ENCODE measurements at places on chromosomes 12 and 14.

GRCh38 chr12:9940375-9940774 is 8.2 kb upstream of the CLEC2A start:
- DNase-seq: no peak

DNA sequence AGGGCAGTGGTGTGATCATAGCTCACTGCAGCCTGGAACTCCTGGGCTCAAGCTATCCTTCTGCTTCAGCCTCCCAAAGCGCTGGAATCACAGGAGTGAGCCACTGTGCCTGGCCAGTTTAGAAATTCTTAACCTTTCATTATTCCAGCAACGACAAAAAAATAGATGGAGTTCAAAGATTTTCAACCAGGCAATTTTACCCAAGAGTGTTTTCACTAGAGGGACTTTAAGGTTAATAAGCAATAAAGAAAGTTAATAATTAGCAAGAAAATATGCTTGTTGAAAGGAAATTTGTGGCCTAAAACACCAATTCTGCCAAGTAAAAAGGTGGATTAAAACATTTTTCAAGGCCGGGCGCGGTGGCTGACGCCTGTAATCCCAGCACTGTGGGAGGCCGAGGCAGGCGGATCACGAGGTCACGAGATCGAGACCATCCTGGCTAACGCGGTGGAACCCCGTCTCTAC is 14.8 kb downstream of the CDKL1 start:
- DNase-seq: no peak

DNA sequence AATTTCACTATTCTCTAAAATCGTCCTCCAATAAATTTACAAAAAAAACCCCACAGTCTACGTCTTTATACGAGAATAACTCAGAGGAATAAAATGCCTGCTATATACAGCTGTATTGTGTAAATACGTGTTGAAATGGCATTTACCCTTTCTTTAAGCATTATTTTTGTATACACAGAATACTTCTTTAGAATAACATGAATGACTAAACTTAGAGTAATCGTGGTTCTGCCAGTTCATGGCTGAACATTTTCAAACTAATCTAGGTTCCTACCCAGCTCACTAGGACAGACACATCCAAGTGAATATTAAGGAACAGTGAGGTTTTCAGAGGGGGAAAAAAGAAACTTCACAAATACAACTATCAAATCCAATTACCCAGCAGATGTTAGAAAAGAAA is 24.6 kb downstream of the DICER1 start:
- no peak for DNase-seq

- no peak for DNase-seq
These were observed 205.2 kb upstream of the TMEM260 start for GRCh38 chr14:56374421-56374820.

GRCh38 chr14:21048638-21049037 is 6.5 kb downstream of the RNASE7 start:
- no peak for DNase-seq

- no peak for DNase-seq
These were observed 266.2 kb downstream of the RAD51B start for GRCh38 chr14:68085742-68086141.

DNA sequence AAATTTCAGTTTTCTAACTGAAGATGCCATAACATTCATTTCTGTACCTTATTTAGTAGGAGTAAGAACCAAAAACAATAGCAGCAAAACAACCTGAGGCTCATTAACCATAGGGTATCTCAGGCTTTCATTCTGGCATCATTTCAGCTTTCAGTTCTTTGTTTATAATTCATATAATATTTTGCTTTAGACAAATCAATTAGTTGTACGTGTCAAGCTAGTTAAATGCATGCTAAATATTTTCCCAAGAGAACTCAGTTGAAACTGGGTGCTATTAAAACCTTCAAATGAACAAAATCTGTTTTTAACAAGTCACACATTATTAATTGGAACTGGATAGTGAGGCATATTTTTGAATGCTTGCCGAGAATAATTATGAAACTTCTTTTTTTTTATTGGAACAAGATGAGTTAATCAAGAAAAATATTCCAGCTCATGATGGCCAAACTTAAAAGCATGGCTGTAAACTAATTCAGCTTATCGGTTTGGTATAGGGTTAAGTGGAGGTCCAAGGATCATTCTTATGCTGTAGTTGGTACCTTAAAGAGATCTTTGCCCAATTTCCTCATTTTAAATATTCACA is 442.7 kb downstream of the BTG1 start:
- no peak for DNase-seq

DNA sequence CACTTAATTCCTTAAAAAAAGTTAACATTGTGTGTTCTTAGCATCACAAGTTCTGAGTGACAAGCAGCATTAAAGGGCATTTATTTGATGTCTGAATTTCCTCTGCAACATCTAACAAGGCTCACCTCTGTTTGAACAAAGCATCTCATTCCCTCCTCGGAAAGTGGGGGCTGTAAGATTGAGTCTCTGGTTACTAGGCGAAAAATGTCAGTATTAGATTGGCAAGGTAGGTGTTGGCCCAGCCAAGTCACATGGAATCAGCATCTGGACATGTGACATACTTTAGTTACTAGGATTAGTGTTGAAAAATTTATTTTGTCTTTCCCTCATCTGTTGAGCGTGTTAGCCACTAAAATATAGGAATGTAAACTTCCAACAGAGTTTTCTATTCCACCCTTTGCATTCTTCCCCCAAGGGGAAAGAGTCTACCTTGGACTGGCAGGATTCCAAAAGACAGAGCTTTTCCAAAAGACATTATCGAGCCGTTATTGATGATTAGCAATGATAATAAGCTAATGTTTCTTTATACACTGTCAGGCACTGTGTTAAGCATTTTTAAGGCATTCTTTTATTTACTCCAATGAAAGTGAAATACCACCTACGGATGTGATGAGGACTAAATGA is 194.9 kb upstream of the BTG1 start:
- no peak for DNase-seq

DNA sequence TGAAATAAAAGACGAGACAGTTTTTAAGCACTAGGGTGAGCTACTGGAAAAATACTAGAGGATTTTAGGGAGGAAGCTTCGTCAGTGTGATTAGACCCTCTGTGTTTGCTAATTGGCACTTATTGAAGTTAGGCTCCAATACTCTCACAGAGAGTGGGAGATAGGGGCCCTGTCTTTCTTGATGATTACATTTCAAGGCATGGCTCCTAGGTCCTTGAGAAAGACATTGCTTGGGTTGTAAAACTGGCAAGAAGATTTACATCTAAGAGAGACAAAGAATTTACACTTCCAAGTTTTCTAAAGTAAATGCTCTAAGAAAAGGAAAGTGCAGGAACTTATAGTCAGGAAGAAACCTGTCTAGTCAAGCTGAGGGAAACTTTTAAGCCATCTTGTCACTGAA is 183.2 kb downstream of the C12orf50 start:
- DNase-seq: no peak

- no peak for DNase-seq
These were observed 52.9 kb downstream of the APOBEC1 start for GRCh38 chr12:7612851-7613250.

- DNase-seq: no peak
These were observed 824 bp downstream of the CCDC177 start for GRCh38 chr14:69573831-69574262.

DNA sequence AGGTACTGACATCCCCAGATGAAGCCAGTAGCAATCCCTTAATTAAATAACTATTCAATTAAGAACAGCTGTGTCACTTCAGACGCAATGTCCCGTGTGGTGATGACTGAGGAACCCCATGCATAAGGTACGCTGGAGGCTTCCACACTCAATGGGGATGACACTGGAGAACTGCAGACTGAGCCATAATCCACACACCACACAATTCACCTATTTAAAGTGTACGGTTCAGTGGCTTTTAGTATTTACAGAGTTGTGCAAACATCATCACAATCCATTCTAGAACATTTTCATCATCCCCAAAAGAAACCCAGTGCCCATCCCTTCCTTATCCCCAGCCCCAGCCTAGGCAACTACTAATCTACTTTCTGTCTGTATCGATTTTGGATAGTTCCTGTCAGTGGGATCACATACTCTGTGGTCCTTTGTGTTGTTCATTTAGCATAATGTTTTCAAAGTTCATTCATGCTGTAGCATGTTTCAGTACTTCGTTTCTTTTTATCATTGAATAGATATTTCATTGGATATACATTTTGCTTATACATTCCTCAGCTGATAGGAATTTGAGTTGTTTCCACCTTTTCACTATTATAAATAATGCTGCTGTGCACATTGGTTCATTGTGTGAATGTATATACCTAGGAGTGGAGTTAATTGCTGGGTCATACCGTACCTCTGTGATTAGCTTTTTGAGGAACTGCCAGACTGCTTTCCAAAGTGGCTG is 61.1 kb downstream of the NINJ2 start:
- DNase-seq: no peak

- DNase-seq: no peak
These were observed 138.7 kb upstream of the E2F7 start for GRCh38 chr12:77204083-77204482.

- DNase-seq: no peak
These were observed 8.8 kb upstream of the TRAF3 start for GRCh38 chr14:102768223-102769048.

DNA sequence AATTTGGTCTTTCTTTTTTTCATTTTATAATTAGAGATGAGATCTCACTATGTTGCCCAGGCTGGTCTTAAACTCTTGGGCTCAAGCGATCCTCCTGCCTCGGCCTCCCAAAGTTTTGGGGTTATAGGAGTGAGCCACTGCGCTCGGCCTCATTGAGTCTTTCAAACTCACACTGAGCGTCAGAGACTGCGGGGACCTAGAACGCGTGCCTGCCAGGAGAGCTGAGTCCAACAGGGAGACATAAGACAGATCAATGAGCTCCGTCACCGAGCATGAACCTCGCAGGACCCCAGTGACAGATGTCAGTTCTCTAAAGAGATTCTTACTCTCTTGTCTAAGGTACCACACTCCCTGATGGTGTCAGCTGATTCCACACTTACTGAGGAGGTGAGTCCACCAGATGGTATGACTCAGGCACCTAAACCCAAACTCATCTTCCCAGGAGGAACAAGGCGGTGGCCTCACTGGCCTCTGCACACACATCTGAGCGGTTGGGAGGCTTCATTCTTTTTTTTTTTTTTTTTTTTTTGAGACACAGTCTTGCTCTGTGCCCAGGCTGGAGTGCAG is 58.9 kb downstream of the CCDC88C start:
- no peak for DNase-seq

GRCh38 chr12:38053655-38054464 is 262.7 kb upstream of the ALG10B start:
- no peak for DNase-seq

- no peak for DNase-seq
These were observed 468.7 kb downstream of the NOVA1 start for GRCh38 chr14:26128931-26129671.

DNA sequence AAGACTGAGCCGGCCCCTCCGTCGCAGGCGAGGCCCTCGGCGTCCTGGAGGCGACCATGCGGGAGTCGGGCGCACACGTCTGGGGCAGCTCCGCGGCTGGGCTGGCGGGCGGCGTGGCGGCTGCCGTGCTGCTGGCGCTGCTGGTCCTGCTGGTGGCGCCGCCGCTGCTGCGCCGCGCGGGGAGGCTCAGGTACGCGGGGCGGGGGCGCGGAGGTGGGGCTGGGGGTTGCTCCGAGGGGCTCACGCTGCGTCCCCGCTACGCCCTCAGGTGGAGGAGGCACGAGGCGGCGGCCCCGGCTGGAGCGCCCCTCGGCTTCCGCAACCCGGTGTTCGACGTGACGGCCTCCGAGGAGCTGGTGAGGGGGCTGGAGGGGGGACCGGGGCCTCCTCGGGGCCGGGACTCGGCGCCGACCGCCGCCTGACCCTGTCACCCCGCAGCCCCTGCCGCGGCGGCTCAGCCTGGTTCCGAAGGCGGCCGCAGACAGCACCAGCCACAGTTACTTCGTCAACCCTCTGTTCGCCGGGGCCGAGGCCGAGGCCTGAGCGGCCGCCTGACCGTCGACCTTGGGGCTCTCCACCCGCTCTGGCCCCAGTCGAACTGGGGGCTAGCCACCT is 7.8 kb downstream of the AMN start:
- DNase-seq: no peak

DNA sequence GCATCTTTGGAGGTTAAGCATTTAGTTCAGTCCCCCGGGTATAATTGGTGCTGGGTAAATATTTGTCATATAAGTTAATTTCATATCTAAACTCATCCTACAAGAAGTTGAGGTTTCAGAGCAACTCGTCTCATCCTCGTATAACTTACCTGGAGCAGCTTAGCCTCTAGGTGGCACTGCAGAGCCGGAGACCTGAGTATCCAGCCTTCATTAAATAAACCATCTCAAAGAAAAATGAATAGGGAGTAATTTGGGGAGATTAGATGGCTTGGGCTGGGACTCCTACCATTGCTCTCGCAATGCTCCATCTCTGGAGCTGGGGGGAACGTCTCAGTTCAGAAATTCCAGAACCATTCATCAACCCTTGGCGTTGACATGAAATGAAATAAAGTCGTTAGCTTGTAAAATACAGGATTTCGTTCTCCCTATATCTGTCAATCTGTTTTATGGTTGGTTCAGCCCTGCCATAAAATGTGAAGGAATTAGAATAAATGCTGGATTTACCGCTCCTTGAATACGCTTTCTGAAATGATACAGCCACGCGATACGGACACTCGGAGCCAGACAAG is 122.9 kb upstream of the TMEM132D start:
- DNase-seq: no peak

- no peak for DNase-seq
These were observed 75.2 kb downstream of the CMAS start for GRCh38 chr12:22121224-22121623.

All from AG04449 (cell line).